ENCODE measurements at places on chromosomes 5 and 9.

- no peak for DNase-seq
Measured at GRCh38 chr5:133450286-133450685, 162.1 kb downstream of the FSTL4 start.

DNA sequence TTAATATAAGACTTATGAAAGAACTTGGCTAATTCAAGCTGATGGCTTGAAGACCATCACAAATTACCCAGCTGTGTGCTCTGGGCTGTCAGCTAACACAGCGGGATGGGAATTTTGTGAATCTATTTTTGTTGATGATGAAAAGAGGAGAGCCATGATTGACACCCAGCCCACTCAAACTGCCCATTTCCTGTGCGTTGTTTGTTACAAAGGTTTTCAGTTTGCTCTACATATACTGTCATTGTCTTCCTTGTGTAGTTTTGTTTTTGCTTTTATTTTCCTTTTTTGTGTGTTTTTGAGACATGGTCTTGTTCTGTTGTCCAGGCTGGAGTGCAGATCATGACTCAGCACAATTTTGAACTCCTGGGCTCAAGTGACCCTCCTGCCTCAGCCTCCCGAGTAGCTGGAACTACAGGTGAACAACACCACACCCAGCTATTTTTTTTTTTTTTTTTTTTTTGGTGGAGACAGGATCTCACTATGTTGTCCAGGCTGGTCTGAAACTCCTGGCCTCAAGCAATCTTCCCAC is 400.3 kb downstream of the ICE1 start:
- DNase-seq = no peak

DNA sequence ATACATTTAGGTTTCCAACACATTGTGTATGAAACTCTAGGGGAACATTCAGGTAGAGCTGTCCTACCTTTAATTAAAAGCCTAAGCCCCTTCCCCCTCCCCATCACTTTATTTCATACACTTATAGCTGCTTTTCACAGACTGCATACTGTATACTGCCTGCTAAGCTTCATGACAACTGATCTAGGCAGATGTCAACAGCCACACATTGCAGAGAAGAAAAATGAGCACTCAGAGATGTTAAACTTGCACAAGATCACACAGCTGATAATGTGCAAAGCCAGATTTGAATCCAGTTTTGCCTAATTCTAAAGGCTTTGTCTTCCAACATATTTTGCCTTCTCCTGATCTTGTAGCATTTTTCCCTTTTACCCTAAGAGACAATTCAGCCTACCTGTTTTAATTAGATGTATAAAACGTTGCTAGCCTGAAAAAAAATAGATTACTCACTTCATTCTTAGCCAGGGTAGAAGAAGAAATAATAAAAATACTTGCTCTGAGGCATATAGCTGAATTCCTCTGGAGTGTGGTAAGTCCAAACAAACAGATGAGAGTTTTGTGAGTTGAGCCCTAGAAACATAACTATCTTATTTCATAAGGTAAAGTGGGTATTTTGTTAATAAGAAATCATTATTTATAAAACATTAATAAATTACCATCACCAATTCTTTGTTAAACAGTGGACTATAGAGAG is 56.9 kb upstream of the CAST start:
- no peak for DNase-seq

GRCh38 chr5:172696171-172696849 is 55.2 kb downstream of the NEURL1B start:
- DNase-seq = no peak

GRCh38 chr5:151772029-151772845 is 483 bp downstream of the G3BP1 start:
- peak; percentile 10 for DNase-seq

- no peak for DNase-seq
Measured at GRCh38 chr5:165996201-165996875, 2295.1 kb upstream of the WWC1 start.

GRCh38 chr9:4289411-4290326 is 10.2 kb downstream of the GLIS3 start:
- DNase-seq = no peak

- no peak for DNase-seq
Measured at GRCh38 chr5:95871146-95871806, 48.8 kb upstream of the GLRX start.

- DNase-seq = no peak
Measured at GRCh38 chr5:54993318-54993717, 7.9 kb upstream of the ESM1 start.

Data from CD4-positive, alpha-beta T cell treated with Interferon gamma for 1 hour (primary cell).